ENCODE measurements at places on chromosomes 2 and 18.

GRCh38 chr18:2900684-2901422 is 54.0 kb downstream of the EMILIN2 start:
- DNase-seq: no peak

GRCh38 chr2:102301867-102302362 is 9.4 kb upstream of the IL1RL1 start:
- peak; percentile 55 for DNase-seq

GRCh38 chr2:59233448-59233847 is 992.3 kb upstream of the FANCL start:
- no peak for DNase-seq

GRCh38 chr2:108594982-108595464 is 60.8 kb downstream of the LIMS1 start:
- no peak for DNase-seq

DNA sequence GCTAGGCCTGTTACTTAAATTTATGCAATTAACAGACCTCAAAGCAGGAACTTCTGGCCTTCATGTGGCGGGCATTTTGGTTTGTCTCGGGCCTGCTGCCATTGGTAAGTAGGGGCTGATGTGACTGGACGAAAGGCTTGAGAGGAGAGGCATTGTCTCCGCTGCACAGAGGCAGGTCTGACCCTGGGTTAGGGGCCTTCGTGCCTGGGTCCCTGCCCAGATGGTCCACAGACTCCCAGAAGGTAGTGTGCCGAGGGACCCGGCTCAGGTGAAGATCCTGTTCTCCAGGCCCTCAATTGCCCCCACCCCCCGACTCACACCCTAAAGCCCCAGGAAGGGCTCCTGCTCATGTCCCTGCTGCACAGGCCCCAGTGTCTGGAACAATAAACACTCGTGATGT is 764.9 kb downstream of the TMEM182 start:
- no peak for DNase-seq

- DNase-seq: no peak
Observed at GRCh38 chr2:203722411-203722810, 16.0 kb downstream of the CD28 start.

- DNase-seq: no peak
Observed at GRCh38 chr2:73892631-73893329, at the start of gene ACTG2. TSS of gene ACTG2 (plus strand) at chr2:73893008. CDS start at chr2:73901312, 8,304 bp downstream.

- no peak for DNase-seq
Observed at GRCh38 chr18:362311-363290, 94.8 kb upstream of the THOC1 start.

- peak; percentile 34 for DNase-seq
Observed at GRCh38 chr2:84694088-84694622, 177.9 kb downstream of the DNAH6 start.

- DNase-seq: no peak
Observed at GRCh38 chr2:46284260-46284659, 12.9 kb upstream of the EPAS1 start.

DNA sequence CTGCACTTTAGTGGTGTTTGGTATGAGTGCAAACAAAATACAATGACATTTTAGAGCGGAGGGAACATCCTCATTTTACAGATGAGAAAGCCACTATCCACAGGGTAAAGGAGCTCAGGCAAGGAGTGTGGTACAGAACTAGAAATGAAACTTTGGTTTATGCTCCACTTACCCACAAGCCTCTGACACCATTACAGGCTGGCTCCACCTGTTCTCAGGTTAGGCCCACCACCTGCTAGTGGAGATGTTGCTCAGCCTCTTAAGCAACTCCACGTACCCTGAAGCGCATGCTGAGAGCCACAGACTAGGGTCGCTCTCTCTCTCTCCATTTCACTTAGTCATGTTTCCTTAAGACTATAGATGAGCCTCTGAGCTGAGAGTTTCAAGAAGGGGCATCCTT is 130.0 kb downstream of the MBD2 start:
- DNase-seq: no peak

DNA sequence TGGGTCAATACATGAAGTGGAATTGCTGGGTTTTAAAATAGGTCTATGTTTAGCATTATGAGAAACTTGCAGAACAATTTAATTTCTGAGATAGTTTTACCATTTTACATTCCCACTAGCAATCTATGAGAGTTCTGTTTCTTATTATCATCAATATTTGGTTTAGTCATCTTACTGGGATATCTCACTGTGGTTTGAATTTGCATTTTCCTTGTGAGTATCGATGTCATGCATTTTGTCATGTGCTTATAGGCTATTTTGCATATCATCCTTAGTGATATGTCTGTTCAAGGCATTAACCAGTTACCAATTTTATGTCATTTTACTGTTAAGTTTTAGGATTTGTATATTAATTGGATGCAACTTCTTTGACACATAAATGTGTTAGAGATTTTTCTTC is 204.4 kb downstream of the MCFD2 start:
- DNase-seq: no peak

DNA sequence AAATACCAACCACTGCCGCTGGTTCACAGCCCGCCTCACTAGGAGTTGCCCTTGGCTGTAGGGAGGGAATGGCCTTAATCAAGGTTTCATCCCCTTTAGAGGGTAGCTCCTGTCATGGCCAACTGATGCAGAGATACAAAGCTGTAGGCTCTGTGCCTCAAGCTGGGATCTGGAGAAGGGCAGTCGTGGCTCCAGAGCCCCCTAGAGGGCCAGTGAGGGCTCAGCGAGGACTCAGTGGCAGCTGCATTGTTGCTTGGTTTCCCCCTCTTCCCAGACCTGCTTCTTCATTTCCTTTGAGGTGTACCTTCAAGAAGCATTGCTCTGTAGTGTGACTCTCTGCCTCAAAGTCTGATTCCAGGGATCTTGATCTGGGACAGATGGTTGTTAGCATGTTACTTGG is 302.1 kb downstream of the LPIN1 start:
- no peak for DNase-seq

- DNase-seq: no peak
Observed at GRCh38 chr18:59383851-59384250, 24.8 kb upstream of the LMAN1 start.

DNA sequence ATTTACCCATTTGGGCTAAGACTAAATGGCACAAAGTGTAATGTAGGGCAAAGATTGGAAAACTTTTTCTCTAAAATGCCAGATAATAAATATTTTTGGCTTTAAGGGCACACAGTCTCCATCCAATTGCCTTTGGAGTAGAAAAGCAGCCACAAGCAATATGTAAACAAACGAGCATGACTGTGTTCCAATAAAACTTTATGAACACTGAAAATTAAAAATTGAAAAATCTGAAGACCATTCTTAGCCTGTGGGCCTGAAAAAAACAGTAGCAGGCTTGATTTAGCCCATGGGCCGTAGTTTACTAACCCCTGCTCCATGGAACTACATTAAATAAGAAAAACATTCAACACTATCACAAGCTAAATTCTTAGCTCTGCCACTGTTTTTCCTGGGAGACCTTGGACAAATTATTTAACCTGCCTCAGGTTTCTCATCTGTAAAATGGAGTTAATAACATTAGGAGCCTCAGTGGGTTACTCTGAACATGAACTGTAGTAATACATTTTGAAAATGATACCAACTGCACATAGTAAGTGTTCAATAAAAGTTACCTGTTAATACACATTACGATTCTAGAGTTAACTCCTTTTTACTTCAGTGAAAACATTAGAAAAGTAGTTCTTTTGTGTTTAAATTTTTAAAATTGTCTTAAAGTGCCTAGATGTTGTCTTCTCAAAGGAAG is 1.3 kb downstream of the IFIH1 start:
- DNase-seq: no peak

DNA sequence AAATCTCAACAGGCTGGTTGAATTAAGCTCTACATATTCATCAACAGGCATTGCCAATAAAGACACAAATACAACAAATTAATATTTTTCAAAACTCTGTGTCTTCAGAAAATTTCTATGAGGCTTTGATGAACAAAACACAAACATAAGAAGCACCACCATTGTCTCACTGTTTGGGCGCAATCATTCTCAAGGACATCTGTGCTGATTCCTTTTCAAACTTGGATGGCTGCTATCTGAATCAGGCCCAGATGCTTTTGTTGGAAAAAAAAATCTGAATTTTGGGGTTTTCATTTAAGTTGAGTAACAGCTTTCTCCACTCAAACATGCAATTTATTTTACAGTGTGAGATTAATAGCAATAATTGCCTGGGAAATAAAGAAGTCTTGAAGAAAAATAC is 173.8 kb downstream of the NRXN1 start:
- no peak for DNase-seq

- DNase-seq: no peak
Observed at GRCh38 chr2:223008162-223008561, 43.8 kb upstream of the KCNE4 start.

- no peak for DNase-seq
Observed at GRCh38 chr2:69081001-69081580, 68.1 kb downstream of the ANTXR1 start.

DNA sequence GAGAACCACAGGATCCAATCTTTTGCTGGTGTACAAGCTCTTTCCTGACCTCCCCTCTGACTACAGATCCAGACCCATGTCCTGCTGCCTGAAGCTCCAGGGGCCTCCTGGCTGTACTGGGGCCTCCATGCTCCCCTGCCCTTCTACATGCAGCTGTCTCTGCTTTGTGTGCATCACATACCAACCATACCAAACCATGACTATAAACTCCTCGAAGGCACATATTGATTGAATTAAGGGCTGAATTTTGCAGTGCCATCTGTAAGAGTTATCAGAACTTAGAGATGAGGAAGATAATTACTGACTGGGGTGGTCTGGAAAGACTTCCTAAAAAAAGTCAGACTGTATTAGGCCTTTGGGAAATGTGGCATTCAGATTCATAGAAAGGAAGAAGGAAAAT is 139.9 kb upstream of the CXCR4 start:
- DNase-seq: no peak

- DNase-seq: no peak
Observed at GRCh38 chr2:217794133-217794986, 208.4 kb downstream of the TNS1 start.

GRCh38 chr18:46478796-46479195 is 178.2 kb downstream of the LOXHD1 start:
- no peak for DNase-seq

DNA sequence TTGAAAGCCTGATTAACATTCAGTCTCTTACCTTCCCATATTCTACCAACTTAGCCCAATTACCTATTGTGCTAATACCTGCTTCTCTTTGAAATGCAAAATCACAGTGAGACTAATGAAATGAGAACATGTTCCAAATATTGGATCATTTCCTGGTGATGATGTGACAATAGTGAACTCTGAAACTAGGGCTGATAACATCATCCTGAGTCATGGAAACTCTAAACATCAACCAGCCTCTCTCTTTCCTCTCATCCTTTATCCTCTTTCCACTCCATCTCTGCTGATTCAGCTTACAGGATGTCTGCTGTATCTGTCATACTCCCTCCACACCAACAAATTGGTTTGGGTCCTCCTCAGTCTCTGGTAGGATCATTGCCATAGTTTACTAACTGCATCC is 98.8 kb upstream of the NCKAP5 start:
- no peak for DNase-seq

- DNase-seq: no peak
Observed at GRCh38 chr2:50863218-50863617, 168.7 kb downstream of the NRXN1 start.

- no peak for DNase-seq
Observed at GRCh38 chr2:1750933-1751766, 6.8 kb upstream of the PXDN start.

DNA sequence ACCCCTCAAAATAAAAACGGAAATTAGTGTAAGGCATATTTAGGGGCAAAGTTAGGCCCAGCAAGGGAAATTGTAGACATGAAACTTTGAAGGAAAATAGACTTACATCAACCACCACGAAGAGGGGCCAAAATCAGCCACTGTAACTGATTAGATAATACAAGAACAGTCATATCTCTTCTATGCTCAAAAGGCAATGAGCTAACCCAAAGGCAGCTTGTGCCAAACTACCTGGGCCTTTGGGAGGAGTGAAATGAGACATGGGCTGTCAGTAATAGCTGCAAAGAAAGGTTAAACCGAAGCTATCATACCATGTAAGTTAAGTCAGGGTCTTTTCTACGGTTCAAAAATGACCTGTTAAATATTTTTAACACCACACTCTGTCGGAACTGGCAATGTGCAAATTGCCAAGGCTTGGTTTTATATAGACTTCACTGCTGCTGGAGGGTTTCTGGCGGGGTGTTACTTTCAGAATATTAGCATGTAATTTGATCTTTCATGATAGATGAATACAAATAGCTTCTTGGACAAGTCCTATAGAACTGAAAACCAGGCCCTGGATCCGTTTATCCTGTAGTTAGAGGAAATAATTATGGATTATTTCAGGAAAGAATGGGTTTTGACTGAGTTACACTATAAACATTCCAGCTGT is 69.6 kb downstream of the ACVR1 start:
- no peak for DNase-seq

- no peak for DNase-seq
Observed at GRCh38 chr2:138658187-138658894, 121.8 kb downstream of the NXPH2 start.

- DNase-seq: no peak
Observed at GRCh38 chr18:12470382-12471075, 62.8 kb downstream of the PRELID3A start.

All from T-cell (primary cell).